ENCODE measurements at places on chromosomes 5 and 9.

- DNase-seq, result no peak
Measured at GRCh38 chr5:59768152-59769040, 125.1 kb downstream of the PDE4D start.

DNA sequence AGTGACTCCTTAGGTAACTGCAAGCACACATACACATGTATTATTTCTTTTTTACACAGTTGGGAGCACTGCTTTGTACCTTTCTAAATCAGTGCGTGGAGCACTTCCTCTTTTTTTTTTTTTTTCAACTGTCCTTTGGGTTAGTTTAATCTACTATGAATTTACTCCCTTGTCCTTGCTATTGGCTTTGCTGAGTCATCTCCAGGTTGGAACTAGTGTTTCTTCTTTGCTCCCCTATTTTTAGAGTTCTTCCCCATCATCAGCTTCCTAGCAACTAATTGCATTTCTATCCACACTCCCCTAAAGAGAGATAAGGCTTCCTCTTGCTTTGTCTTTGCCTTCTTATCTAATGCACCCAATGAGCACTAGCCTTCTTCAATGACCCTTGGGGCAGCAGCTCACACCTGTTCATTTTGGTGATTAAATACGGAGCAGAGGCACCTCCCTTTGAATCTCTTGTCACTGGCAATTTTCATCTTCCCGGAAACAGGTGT, 24.3 kb downstream of the S100Z start:
- DNase-seq, result no peak

GRCh38 chr5:117792476-117792875, 1195.9 kb downstream of the DTWD2 start:
- DNase-seq, result no peak

DNA sequence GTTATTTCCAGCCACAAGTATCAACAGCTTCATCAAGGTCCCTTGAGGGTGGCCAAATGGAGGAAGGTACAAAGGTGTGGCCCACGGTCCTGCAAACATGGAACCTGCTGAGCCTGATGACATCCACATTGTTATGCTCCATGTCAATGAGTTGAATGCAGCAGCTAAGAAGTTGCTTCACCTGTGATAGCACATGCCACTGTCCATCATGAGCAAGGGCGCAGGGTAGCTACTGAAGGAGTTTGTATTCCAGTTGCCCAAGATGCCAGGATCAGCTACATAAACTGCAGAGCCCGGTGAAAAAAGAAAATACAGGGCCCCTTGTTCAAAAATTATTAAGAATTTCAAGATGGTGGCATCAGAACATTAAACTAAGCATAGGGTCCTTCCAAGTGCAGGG, 24.2 kb downstream of the LSM11 start:
- no peak for DNase-seq

- DNase-seq, result no peak
Measured at GRCh38 chr9:10605388-10605787, 7.4 kb downstream of the PTPRD start.

DNA sequence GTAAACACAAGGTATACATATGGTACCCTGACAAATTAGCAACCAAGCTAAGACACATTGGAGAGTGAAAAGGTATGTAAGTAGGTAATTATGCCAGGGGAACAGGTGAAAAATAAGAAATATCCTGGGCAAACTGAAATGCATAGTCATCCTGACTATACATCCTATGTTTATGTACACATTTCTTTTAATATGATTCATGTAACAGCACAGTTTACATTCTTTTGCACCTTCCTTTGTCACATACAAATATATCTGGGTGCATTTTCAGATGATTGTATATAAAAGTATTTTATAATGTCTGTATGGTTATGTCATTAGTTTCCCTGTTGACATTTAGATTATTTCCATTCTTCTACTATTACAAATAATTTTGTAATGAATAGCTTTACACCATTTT, 1146.9 kb downstream of the EFNA5 start:
- DNase-seq, result no peak

DNA sequence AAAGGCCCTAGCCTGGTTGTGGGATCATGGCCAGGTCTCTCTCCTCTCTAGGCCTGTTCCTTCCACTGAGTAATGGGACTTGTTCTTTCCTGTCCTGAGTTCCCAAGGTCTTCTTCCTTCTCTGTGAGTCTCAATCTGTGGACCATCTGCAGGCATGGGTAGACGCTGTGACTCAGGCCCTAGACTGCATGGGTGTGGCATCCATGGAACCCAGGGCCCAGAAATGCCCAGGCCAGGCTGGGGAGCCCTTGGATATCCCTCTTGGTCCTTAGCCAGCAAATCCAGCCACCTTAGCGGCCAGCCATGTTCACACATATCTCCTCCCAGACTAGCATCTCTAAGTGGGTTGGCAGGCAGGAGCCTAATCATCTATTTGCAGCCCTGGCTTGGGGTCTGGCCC, 2.3 kb upstream of the ACSL6 start:
- no peak for DNase-seq

- DNase-seq, result no peak
Measured at GRCh38 chr5:6632324-6632887, 438 bp downstream of the NSUN2 start.

DNA sequence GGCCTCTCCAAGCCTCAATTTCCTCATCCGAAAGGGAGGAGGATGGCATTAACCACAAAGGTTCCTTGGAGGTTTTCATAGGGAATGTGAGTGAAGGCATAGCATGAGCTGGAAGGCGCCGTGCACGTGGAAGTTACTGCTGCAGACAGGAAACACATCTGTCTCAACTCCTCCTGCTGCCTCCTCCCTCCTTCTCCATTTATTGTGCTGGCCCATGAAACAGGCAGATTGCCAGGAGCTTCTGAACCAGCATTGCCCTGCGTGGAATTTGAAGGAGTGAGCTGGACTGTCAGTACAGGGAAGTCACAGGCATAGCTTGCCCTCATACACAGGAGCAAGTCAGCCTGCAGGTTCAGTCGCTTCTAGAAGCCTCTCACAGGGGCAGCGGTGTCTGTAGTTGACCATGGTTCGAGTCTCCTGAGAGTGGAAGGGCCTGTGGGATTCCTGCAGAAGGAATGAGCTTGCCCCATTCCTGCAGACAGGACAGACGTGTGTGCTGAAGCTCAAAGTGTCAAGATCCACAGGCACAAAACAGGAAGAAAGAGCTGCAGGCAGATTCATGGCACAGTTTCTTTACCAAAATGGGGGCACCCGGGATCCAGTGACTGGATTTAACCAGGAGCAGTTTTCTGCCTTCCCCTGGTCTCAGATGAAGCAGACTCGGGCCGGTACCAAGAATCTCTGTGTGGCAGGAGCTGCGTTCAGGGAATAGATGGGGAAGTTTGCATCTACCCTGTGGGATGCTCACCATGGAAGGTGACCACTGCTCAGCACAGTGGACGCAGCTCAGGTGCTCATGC, 48.7 kb upstream of the CTSL start:
- DNase-seq, result no peak

GRCh38 chr9:26181836-26182235, 503.6 kb upstream of the TUSC1 start:
- no peak for DNase-seq

DNA sequence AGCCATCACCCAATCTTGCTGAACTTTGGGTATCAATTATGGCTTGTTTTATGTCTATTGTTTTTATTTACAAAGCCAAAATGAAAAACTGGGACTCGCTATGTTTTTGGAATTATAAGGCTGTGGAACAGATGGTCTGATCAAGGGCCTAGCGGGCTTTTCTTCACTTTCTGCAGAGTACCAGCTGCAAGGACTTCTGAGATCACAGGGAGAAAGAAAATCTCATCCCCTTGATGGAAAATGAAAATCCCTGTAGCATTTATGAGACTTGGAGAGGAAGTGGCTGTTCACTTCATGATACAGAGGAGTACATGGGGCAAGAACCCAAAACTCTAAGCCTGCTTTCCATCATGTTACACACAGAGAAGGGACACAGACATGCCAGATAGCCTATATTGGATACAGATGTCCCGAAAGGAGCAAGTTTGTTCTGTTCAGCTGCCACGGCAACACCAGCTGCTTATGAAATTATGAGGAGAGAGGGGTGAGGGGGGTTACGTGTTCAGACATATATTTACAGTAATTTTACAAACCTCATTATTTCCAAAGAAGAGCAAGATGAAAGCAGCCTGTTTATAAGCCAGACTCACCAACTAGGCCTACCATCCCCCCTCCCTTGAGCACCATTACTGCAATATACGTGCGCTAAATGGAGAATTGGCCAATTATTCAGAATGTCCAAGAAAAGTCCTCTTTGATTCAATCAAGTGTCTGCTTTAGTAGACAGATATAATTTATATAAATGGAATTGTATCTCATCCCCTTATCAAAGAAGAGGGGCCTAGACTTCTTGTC, 220.0 kb downstream of the MARCHF11 start:
- DNase-seq, result no peak

- DNase-seq, result no peak
Measured at GRCh38 chr5:178230879-178231538, 1.6 kb downstream of the PHYKPL start.

- DNase-seq, result no peak
Measured at GRCh38 chr5:159469496-159470372, 139.4 kb upstream of the IL12B start.

- DNase-seq, result no peak
Measured at GRCh38 chr9:36854034-36854433, 180.0 kb downstream of the PAX5 start.

DNA sequence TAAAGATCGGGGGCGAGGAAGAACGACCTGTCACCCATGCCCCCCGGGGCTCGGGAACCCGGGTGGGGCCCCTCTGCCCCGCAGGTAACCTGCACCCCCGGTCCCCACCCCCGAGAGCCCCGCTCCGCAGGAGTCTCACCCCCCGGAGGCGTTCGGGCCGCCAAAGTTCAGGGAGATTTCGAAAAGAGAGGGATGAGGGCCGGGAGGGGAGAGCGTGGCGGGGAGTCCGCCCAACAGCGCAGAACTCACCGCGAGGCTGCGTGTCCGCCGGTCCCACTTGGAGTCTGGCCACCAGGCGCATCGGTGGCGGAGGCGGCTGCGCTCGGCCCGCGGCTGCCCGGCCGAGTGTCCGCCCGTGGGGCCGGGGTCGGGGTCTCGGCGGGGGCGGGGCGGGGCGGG, at the start of gene PHF19:
Gene PHF19, minus strand, starts transcription at position 347 of the 399 bp plus-strand sequence. CDS start 2,447 bp downstream, outside the sequence.
- DNase-seq, result no peak

GRCh38 chr5:112534067-112534583, 115.0 kb upstream of the EPB41L4A start:
- no peak for DNase-seq

- DNase-seq, result no peak
Measured at GRCh38 chr5:108028412-108028811, 353.5 kb downstream of the FBXL17 start.

GRCh38 chr5:116923344-116923743, 348.7 kb upstream of the SEMA6A start:
- DNase-seq, result no peak

DNA sequence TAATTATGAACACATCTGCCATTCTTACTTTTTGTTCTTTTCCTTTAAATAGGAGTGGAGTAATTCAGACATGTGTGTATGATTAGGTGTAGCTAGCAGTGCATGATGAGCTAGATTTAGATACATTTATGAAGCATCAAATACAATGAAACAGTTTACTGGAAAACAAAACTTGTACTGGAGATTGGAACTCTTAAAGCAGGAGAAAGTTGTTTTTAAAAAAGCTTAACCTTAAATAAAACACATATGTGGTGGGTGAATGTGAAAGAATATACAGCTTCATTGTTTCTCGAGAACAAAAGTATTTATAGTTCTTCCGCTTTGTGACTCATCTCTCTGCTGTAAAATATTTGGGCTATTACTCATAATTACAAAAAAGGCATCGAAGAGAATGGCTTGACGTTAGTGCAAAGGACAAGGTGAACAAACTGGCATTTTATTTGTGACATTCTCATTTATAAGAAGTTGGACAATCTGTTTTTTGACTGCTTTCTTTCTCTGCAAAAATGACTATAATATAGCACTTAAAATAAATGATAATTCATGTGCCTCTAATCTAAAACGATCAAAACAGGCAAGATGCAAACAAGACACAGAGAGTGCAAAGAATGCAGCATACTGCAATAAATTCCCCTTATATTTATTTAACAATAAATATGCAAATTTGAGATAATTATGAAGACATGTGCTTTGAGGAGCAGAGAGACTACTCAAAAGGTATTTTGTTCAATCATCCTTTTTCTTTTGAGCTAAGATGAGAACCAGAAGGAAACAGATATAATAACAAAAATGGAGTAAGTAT, 478.8 kb downstream of the CETN3 start:
- no peak for DNase-seq

- DNase-seq, result no peak
Measured at GRCh38 chr5:109668668-109669422, 20.9 kb upstream of the MAN2A1 start.

- no peak for DNase-seq
Measured at GRCh38 chr5:21145376-21145775, 1157.4 kb upstream of the CDH18 start.

- no peak for DNase-seq
Measured at GRCh38 chr9:23307731-23308513, 518.1 kb downstream of the ELAVL2 start.

- DNase-seq, result no peak
Measured at GRCh38 chr5:159155960-159156359, 53.4 kb downstream of the RNF145 start.

GRCh38 chr5:79257314-79257713, 21.4 kb downstream of the JMY start:
- DNase-seq, result no peak

DNA sequence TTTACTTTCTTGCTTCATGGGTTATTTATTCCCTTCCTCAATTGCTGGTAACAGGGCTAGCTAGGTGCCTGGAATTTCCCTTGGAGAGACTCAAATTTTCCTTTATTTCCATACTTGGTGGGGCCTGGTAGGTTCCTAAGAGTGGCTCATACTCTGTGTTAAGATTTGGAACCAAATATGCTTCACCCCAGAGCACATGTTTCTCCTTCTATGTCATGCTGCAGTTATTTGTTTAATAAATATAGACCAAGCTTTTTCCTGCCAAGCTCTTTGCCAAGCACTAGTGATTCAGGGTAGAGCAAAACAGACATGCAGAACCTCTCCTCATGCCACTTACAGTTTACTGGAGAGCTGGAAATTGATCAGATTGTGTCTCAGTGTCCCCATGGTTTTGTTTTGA, 290.3 kb upstream of the SGCD start:
- no peak for DNase-seq

DNA sequence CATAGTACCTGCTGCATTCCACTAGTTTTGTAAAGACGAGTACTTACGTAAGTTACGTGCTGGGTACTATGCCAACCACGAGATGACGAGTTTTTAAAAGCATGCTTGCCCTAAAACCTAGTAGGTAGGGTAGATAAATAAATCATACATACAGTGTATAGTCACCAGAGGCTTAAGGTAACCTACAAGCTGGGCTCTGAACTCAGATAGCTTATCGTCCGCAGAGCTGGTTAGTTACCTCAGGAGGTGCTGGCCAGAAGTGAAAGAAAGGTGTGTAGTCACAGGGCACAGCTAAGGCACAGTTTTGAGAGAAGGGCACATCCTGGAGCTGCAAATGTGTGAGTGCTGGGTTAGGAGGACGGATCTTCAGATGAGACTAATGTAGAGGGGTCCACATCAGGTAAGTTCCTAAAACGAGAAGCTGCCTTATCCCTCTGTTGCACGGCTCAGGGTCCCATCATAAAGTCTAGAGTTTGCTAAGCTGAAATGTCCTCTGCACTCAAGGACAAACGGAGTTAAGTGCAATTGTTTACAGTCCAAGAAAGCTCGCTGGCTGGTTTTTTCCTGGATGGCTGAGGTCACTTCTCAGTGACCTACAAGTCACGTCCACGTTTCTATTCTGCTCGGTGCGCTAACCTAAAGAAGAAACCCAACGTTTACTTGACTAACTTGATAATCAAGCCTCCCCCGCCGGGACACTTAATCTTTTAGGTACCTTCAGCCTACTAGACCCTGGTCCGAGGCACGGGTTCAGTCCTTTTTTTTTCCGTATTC, 1.1 kb upstream of the SNX24 start:
- no peak for DNase-seq

- no peak for DNase-seq
Measured at GRCh38 chr5:95445995-95446394, 54.8 kb downstream of the FAM81B start.

Measured in stimulated activated CD4-positive, alpha-beta T cell treated with anti-CD3 and anti-CD28 coated beads, Interleukin-15, amount 100 ng/mL, for 1 hour (primary cell).